ENCODE measurements at places on chromosomes 16 and 17.

GRCh38 chr17:18315562-18315922 is 449 bp downstream of the SMCR8 start:
- DNase-seq: no peak

GRCh38 chr17:5595831-5596230 is 11.5 kb upstream of the NLRP1 start:
- no peak for DNase-seq

GRCh38 chr17:79801156-79802038 is 4.5 kb upstream of the CBX8 start:
- DNase-seq: no peak

DNA sequence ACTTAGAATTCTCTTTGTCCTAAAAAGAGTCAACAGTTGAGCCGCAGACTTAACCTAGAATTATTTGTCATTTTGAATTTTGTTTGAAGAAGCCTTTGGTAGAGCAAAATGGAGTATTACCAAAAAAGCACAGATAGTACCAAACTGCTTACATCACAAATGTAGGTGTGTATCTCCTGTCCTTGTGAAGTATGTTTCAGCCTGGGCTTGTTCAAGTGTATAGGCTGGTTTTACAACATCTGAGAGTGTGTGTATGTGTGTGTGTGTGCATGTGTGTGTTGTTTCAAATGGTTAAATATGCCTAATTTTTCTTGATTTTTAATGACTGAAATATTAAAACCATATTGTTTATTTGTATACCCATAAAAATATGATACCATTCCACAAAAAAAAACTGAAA is 188.7 kb upstream of the AXIN2 start:
- DNase-seq: no peak

DNA sequence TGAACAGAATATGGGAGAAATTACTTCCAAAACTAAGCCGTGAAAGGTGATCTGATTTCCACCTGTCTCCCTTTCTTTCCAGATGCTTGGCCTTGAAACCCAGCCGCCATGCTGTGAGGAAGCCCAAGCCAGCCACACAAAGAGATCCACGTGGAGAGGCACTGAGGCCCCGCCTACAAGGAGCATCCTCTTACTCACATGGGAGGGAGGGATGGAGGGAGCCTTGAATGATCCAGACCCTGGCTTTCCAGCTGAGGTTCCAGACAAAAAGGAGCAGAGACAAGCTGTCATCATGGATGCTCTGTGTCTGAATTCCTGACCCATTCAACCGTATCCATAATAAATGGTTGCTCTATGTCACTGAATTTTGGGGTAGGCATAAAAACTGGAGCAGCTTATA is 48.9 kb upstream of the HAPSTR1 start:
- no peak for DNase-seq

DNA sequence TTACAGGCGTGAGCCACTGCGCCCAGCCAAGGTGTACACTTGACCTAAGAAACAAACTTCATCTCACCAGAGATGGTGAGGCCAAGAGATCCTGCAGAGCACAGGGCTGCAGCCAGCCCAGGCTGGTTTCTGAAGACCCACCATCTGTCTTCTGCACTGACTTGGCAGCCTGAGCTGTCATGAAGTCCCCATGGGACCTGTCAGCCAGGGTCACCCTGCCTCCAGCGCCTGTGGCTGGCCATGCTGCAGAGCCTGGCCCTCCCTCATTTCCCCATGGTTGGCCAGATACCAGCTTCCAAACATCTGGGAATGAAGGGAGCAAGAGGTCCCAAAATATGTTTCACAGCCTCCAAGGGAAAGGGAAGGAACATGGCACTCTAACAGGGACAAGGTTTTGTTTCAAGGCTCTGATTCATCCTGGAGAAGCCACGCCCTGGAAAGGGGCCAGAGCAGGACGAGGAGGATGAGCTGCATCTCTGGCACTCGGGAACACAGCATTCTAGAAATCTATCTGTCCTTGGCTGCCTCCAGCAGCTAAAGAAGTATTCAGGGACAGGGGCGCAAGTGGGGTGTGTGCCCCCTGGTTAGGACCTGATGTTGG is 45.3 kb downstream of the DDX19A start:
- DNase-seq: peak; percentile 66

DNA sequence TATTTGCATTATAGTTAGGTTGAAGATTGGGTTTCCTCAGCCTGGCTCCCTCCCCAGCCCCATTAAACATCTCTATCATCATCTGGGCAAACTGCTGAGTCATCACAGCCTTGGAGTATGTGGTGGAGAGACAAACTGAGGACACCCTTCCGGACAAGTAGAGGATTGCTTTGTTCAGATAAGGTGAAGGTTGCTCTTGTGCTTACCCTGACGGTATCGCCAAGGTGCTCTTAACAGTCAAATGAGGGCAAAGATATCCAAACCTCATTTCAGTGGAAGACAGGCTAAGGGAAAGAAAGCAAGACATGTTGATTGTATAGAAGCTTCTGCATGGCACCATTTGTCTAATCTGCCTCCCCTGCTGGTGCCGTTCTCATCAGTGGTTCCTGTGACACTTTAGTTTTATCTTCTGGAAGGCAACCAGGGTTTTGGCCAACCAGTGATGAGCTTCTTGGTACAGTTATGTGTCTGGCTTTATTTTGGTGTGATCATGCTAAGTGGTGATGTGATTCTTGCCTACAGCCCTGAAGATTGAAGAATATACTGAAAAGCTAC is 56.9 kb upstream of the LGALS9 start:
- DNase-seq: no peak

Data from occipital lobe (tissue), 3 donors.